Activated CD4-positive, alpha-beta T cell treated with anti-CD3 and anti-CD28 coated beads, Interleukin-2, amount 50 U/mL, for 16 hours (primary cell): ENCODE measurements at places on chromosomes 2 and 18.

GRCh38 chr2:181250691-181251090 lies 206.5 kb upstream of the ITGA4 start:
- no peak for DNase-seq

DNA sequence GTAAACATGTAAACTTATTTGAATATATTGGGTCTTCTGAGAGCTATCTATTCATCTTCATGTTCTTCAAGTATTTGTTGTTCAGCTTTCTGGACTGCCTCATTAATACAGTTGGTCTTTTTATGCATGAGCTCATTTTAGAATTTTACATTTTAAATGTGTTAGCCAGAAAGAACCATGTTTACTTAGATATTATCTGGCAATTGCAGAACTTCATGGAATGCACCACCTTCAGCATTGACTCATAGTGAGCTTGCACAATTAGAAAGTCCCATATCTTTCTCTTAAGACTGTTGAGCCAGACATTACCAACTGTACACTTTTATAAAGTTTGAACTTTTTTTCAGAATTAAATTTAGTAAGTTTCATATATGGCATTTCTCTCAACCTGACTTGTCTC lies 536.7 kb downstream of the RIT2 start:
- no peak for DNase-seq

GRCh38 chr18:7896161-7896560 lies 329.0 kb downstream of the PTPRM start:
- no peak for DNase-seq

DNA sequence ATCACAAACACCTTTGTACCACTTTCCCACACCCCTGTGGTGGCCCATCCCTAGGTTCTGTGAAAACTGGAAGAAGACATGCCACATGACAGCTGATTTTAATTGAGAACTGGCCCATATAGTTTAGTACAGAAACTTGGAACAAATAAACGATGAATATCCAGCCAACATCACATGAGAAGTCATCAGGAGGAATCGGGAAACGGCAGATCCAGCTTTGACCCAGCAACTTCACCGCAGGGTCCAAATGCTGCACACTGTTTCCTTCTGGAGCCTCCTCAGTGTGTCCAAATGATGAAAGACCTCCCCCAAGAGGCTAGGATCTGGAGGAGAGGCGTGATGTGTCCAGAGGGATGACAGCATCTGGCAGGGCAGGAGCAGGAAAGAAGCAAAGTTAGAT lies 75.5 kb downstream of the COPS8 start:
- no peak for DNase-seq

DNA sequence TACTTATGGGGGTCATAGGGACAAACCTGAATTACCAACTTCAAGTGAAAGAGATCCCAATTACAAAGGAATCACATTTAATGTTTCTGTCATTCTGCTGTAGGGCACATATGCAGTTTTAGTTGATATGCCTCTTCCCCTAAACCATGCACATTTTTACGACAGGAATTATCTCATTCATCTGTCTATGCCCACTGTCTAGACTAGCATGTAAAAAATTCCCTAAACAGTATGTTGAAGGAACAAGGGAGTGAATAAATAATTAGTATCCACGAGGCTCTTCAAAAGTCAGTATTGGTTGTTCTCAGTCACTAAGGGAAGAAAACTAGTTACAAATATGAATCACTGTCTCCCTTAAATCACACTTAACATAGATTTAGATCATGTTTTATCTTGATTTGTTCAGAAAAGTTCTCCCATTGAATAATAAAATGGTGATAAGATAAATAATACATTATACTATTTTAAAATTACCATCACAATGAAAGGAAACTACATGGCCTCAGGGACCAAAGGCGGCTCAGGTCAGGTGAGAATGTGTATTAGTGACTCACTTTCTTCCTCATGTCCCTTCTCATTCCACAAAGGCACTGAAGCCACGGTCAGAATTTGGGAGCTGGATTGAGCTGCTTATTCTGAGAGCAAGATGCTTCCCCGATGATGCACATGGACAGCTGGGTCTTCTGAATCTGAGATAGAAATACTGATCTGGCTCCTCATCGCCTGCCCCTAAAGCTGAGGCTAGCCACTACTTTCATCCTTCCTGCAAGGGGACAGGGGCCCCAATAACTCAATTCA lies 29.1 kb downstream of the DYM start:
- no peak for DNase-seq

GRCh38 chr2:82811946-82812345 lies 1647.1 kb downstream of the SUCLG1 start:
- DNase-seq = no peak

DNA sequence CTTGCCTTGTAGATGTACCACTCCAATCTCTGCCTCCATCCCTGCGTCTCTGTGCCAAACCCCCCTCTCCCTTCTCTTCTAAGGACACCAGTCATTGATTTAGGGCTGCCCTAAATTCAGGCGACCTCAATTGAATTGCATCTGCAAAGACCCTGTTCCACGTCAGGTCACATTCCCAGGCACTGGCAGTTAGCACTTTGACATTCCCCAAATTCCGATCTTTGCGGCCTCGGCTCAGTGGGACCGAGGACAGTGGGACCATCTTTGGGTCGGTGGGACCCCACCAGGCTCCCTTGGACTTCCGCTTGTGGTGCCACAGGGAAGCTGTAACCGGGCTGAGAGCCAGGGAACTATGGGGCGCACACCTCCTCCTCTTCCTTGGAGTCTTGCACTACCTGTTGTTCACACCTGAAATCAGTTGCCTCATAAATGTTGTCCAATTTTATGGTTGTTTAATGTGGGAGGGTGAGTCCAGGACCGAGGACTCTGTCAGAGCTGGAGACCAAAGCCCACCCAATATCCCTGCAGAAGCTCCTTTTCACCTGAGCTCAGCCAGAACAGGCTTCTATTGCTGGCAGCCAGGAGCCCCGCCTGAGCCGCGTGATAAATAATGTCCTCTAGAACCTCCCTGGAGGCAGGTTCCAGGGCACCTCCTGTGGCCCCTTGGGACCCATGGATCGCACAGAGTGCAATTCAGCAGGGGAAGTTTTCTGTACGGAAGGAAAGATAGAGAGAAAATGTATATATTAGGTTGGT lies 271.6 kb downstream of the EIPR1 start:
- no peak for DNase-seq

GRCh38 chr2:168436840-168437239 lies 19.2 kb upstream of the CERS6 start:
- no peak for DNase-seq

- no peak for DNase-seq
These were observed 114.4 kb downstream of the ZNF385B start for GRCh38 chr2:179746981-179747380.

DNA sequence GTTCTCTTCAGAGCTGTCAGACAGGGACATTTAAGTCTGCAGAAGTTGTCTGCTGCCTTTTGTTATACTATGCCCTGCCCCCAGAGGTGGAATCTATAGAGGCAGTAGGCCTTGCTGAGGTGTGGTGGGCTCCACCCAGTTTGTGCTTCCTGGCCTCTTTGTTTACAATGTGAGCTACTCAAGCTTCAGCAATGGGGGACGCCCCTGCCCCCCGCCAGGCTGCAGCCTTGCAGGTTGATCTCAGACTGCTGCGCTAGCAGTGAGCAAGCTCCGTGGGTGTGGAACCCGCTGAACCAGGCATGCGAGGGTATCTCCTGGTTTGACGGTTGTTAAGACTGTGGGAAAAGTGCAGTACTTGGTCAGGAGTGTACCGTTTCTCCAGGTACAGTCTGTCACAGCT lies 24.0 kb upstream of the PAIP2B start:
- no peak for DNase-seq

GRCh38 chr18:35971661-35972196 lies 750 bp upstream of the RMP24 start:
- no peak for DNase-seq

DNA sequence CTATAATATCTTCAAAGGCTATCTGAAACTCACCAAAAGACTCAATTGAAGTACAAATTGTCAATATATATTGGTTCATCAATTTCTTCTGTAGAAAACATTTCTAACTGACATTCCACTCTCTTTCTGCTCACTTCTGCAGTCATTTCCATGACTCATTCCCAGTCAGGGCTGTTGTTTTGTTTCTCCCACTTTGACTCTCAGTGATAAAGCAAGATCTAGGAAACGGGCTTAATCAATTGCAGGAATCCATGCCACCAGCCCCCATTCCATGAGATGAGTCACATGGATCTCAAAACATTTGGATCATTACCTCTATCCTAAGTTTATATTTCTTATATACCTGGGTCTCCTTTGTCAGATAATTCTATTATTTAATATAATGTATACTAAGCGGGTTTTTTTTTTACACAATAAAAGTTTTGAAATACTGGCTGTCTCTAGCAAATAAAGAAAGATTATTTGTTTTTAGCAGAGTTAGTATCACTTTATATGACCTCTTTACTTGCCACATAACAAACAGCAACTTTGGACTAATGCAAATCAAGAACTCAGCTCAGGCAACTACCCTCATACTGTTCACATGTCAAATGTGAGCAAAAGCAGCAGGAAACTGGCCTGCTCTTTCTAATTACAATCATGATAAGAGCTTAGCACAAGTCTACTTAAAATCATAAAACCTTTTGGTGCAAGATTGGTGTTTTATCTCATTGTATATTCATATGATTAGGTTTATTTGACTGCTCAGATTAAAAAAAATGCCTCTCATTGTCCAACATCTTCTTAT lies 251.1 kb upstream of the PIK3C3 start:
- DNase-seq = no peak

GRCh38 chr2:98118161-98118560 lies 31.2 kb downstream of the VWA3B start:
- no peak for DNase-seq

DNA sequence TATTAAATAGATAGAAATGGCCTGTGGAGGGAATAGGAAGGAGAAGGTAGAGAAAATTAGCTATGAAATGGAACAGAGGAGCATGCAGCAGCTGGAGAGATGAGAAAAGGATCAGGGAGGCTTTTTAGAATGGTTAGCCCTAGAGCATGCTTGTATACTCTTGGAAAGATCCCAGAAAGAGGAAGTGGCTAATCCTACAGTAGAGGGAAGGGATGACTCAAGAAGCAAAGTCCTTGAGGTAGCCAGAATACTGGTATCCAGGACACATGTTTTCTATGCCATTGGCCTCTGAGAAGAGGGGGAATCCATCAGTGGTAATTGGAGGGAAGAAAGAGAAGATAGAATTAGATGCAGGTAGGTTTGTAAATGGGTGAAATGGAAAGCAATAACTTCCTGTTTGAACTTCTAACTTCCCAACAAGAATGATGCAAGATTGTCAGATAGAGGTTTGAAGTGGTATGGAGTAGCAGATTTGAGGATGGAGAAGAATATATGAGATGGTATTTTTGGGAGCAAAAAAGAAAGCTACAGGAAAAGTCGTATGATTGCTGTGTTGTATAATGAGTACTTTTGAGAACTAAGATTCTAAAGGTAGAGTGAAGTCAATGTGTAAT lies 17.1 kb upstream of the OSBPL6 start:
- DNase-seq = no peak

DNA sequence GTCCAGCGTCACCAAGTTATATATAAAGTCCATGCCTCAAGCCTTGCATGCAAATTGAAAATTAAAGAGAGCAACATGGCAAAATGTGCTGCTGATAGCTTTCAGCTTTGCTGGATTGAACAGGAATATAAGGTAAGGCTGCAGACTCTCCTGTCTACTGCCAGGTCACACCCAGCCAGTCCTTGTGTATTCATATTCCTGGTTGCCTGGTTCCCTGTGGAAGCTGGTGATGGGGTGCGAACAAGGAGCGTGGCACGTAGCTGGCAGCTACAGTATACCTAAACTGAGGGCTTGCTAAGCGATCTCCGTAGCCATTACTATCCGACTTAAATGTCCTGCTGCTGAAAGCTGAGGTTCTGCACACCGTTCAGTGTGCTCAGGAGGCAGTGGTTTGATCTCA lies 50.1 kb upstream of the NOSTRIN start:
- no peak for DNase-seq

DNA sequence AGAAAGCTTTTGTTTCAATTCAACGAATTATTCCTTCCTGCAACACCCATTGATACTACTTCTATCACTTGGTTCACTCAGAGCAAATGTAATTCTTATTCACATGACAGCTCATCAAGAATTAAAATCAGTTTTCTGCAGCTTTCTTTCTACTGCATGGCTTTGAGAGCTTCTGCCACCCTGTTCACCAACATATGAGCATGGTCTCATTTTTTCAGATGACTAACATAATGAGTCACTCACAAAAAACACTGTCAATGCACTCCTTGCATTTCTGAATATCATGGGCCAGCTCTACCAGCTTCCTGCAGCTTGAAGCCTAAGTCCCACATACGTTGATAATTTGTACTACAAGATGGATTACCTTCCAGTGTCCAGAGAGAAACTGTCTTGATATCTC lies 342.9 kb downstream of the LRATD1 start:
- peak; percentile 3 for DNase-seq

DNA sequence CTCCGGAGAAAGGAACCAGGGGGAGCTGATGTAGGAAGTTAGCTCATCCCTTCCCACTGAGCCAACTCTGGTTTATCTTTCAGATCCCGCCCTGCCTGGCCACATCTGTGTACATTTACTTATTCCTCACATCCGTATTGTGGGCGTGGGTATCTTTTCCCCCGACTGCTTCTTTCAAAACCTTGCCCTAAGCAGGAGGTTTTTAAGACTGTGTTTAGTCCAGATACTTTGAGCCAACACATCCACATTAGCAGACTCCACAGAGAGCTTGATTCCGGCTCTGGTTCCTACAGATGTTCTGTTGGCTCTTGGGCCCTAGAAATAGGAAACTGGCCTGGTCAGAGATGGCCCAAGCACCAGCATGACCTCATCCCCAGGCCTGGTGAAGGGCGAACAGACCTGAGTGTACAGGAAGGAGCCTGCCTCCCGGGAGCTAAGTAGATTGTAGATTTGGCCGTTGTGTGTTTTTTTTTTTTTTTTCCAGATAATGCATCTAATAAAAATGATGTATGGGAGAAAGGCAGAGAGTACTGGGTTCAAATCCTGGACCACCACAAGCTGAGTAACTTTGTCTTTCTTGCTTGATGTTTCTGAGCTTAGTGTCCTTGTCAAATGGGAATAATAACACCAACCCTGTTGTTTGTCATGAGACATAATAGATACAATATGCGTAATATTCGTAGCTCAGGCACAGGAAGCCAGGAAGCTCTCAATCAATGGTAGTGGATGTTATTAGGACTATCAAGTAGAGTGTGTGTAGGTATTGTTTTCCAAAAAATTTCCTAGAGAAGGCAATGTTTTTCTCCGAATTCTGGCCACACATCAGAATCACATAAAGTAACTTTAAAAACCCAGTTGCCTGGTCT lies 92.3 kb downstream of the PRKCE start:
- DNase-seq = no peak

DNA sequence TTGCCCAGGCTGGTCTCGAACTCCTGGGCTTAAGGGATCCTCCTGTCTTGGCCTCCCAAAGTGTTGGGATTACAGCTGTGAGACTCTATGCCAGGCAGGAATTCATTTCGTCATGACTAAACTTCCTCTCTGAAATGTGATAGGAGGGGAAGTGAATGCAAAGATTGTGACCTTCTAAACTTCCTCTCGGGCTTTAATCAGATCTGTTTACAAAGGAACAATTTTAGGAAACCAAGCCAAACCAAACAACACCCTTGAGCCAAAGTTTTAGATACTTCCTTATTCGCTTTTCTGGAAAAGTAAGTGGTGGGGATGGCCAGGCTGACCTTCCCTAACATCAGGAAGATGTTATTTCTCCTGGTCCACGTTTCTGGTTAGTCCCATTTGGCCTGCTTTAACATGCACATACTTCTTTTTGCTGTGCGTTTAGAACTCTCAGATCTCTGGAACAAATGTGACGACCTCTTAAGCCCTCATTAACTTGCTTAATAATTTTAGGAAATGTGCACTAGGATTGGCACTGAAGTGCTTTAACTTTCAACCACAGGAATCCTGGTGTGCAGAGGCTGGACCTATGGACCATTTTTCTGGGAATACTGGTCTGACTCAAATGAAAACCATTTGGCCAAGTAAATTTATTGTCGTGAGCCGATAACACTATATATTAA lies 33.2 kb upstream of the YES1 start:
- no peak for DNase-seq
